ENCODE measurements at places on chromosomes 3 and 15. TPM values are rescaled to one million over a fixed set of nuclear protein-coding genes. Genes with fewer than 3 reads are reported as not detected.

The DCBLD2 gene
- total RNA-seq: 258 TPM

The SLC28A1 gene
- total RNA-seq: 0.03 TPM

The SLC2A2 gene
- not detected for total RNA-seq

The NR1I2 gene
- total RNA-seq: not detected

The LRRFIP2 gene
- 57.5 TPM for total RNA-seq

The TAGLN3 gene
- not detected for total RNA-seq

The GOLGA6D gene
- not detected for total RNA-seq

The KBTBD8 gene
- 0.73 TPM for total RNA-seq

The OR5K4 gene
- not detected for total RNA-seq
